Smooth muscle cell of the coronary artery (primary cell): ENCODE measurements at places on chromosomes 7 and 10. TPM values are rescaled to one million over a fixed set of nuclear protein-coding genes. Genes with fewer than 3 reads are reported as not detected.

Gene H2BK1
- not detected in 2 replicates for total RNA-seq

Gene FAM25G
- total RNA-seq, result not detected in 2 replicates

Gene NUB1
- total RNA-seq, result 32.2 and 35.6 TPM in 2 replicates

Gene TMEM248
- 57.1 and 125 TPM in 2 replicates for total RNA-seq

Gene TMEM184A
- total RNA-seq, result 0.53 TPM in 1 of 2 replicates, not detected in the other

Gene ZNF467
- total RNA-seq, result under 0.01 and 1.7 TPM in 2 replicates

Gene HOXA9
- total RNA-seq, result not detected in 2 replicates

Gene CALHM1
- not detected in 2 replicates for total RNA-seq
